Panc1 (cell line): ENCODE measurements at places on chromosomes 7 and 10. TPM values are rescaled to one million over a fixed set of nuclear protein-coding genes. Genes with fewer than 3 reads are reported as not detected.
A peak's percentile ranks its signal among the peaks of the same experiment; 100 is the strongest.

- H3K27me3 ChIP-seq = no peaks in the 10 kb centered on the region
- no peaks in the 10 kb centered on the region for H3K36me3 ChIP-seq
- H3K4me1 ChIP-seq = peaks cover 38% of the 10 kb centered on the region
- H3K4me3 ChIP-seq = no peak overlapping the region
- DNase-seq = no peak
- H3K27ac ChIP-seq = peak overlapping the region; percentile 99
Observed at GRCh38 chr10:61834519-61834918, 67.0 kb upstream of the ARID5B start.

DNA sequence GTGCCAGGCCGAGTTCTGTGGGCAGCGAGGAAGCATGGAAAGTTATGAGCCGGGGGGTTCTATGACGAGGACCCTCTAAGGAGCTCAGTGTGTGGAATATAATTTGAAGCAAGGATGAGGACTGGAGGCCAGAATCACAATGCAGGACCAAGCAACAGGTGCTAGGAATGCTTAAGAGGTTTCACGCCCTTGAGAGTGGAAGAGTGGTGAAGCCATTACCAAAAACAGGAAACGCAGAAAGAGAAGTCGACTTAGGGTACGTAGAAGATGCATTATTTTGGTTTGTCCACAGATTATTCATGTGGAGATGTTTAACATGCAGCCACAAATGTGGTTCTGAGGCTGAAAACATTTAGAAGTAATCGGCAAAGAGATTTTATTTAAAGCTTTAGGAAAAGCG is 78.7 kb downstream of the PIP4K2A start:
- no peaks in the 10 kb centered on the region for H3K27me3 ChIP-seq
- peaks cover 1% of the 10 kb centered on the region; the same call in 1 of the 2 replicates for H3K4me1 ChIP-seq
- H3K36me3 ChIP-seq = no peaks in the 10 kb centered on the region
- DNase-seq = no peak
- H3K27ac ChIP-seq = no peak overlapping the region
- H3K4me3 ChIP-seq = no peak overlapping the region

DNA sequence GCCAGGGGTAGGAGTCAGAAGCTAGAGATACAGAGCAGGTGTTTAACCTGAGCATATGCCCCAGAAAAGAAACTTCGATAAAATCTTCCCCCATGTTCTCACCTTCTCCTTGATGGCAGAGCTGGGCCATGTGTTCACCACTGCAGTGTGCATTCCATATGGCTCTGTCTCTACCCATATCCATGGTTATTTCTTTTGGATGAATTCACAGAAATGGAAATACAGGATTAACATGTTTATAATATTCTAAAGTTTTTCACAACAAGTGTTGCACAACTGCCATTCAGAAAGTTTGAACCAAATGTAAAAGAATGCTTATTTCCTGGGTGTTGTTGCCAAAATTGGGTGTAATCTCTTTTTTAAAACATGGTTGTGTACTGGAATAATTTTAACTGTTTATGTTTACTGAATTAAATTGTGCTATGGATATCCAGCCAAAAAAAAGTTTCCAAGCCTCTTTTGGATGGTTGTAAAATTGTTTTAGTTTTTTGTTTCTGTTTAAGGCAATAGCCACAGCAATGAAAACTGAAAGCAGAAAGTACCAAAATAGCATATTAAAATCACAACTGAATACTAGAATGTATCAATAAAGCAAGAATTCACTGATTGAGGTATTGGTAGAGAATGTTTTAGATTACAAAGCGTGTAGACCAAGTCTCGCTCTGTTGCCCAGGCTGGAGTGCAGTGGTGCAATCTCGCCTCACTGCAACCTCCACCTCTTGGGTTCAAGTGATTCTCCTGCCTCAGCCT is 19.9 kb upstream of the CCNY start:
- H3K36me3 ChIP-seq = no peaks in the 10 kb centered on the region
- no peaks in the 10 kb centered on the region for H3K4me1 ChIP-seq

DNA sequence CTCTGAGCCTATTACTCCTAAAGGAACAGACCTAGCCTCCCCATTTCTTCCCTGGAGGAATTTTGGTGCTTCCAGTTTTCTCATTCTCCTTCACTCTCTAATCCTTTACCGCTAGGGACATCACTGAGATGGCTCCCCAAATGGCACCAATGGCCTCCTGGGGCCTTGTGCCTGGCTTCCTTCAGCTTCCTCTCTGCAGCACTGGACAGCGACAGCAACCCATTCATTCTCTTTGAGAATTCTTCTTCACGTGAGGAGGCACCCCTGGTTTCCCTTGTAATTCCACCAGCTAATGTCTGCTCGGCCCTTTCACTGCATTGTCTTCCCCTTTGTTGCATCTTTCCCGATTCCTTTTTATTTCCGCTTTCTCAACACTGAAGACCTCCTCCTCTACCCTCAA is 24.6 kb upstream of the KDM7A start:
- H3K4me1 ChIP-seq = no peaks in the 10 kb centered on the region
- H3K4me3 ChIP-seq = no peak overlapping the region
- DNase-seq = no peak
- H3K27me3 ChIP-seq = peaks cover 2% of the 10 kb centered on the region
- H3K36me3 ChIP-seq = no peaks in the 10 kb centered on the region

DNA sequence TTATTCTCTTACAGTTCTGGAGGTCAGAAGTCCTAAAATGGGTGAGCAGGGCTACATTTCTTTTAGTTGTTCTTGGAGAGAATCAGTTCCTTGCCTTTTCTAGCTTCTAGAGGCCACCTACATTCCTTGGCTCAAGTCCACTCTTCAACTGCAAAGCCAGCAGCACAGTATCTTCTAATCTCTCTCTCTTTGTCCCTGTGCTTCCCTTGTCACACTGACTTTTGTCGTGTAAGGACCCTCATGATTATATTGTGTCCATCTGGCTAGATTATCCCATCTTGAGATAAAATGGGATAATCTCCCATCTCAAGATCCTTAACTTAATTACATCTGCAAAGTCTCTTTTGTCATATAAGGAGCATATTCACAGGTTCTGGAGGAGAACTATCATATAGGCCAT is 359.0 kb downstream of the ADRA2A start:
- H3K36me3 ChIP-seq = no peaks in the 10 kb centered on the region
- H3K27me3 ChIP-seq = no peaks in the 10 kb centered on the region
- no peak overlapping the region for H3K27ac ChIP-seq

- H3K27ac ChIP-seq = no peak overlapping the region
- no peak for DNase-seq
- H3K36me3 ChIP-seq = no peaks in the 10 kb centered on the region
- H3K4me3 ChIP-seq = no peak overlapping the region
Observed at GRCh38 chr7:140674899-140675701, 2.4 kb downstream of the ADCK2 start.

GRCh38 chr10:102234888-102235597 is 6.3 kb downstream of the PITX3 start:
- H3K4me3 ChIP-seq = no peak overlapping the region
- no peaks in the 10 kb centered on the region; the same call in 1 of the 2 replicates for H3K36me3 ChIP-seq
- no peaks in the 10 kb centered on the region for H3K4me1 ChIP-seq
- H3K27me3 ChIP-seq = no peaks in the 10 kb centered on the region
- no peak for DNase-seq

Gene NPC1L1
- not detected for total RNA-seq
